CD4-positive, alpha-beta T cell treated with Interleukin-1 beta for 1 hour (primary cell): ENCODE measurements at places on chromosomes 12 and 14.

DNA sequence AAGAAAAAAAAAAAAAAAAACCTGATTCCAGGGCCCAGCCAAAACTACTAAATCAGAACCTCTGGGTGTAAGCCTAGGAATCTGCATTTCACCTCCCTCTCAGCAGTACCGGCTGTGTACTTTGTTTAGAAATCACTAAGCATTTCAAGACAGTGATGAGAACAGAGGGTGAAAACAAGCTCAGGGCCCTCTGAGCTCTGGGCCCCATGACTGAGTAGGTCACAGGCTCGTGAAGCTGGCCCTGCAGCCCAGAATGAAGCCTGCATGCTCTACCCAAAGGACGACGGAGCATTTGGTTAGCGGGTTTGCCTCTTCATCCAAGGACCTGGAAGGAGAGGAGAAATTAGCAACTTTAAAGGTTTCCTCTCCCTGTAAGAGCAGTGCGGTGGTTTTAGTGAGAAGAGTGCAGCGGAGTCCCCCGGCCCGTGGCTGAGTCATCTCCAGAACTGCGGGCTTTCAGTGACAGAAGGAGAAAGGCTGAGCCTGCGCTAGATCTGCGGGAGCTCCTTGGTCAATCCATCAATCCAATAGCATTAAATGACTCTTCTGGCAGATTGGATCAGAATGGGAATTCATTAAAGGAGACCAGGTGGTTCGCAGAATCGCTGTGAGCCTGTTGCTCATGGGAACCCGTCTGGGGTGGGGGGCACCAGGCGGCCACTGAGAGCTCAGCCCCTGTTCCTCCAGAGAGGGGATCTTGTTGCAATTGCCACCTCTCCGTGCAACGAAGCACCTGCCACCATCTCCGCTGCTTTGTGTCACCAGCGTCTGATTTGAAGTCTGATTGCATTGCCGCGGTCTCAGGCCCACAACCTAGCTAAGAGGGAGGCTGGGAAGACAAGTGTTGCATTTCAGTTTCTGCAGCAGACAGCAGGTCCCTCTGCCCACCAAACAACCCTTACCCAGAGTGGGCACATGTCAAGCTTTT is 7.3 kb downstream of the IL31 start:
- peak; percentile 26 for DNase-seq

GRCh38 chr12:65300679-65301349 is 22.3 kb downstream of the MSRB3 start:
- no peak for DNase-seq

GRCh38 chr14:103519043-103519836 is 3.4 kb downstream of the CKB start:
- no peak for DNase-seq

DNA sequence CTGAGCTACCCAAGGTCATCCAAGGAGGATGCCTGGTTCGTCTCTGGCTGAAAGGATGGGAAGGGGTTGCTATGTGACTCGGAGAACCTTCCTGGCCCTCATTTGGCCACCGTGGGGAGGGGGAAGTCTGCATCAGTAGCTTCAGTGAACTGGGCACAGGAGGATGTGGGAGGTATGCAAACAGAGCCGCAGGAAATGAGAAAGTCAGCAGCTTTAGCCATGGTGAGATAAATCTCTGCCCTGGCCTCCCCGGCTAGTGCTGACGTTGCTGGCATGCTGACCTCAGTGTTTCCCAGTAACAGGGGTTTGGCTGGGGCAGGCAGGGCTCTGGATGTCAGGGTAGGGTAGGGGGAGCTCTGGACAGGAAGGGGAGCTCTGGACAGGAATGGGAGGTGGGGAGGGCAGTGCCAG is 2.3 kb upstream of the CEBPE start:
- DNase-seq, result no peak

GRCh38 chr12:70007687-70008086 is 182.7 kb downstream of the MYRFL start:
- DNase-seq, result no peak

DNA sequence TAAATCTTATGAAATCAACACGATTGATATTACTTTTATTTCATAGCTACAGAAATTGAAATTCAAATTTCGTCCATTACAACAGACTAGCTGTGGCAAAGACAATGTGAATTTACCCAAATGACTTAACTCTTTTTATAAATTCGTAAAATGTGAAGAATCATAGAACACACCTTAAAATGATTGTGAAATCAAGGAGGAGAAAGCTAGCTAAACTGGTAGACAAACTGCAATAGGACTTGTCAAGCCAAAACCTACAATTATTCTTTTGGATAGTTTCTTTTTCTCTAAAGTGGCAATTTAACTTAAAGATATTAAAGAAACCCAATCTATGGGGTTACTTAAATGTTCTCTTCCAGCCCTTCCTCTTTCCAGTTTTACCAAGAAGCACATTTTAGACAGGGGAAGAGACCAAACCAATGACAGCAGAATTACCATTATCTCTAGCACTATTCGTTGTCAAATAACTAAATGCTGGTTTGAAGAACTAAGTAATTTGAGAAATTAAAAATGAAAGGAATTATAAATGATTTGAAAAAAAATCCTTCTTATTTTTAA is 807 bp upstream of the SLC16A7 start:
- no peak for DNase-seq

GRCh38 chr14:33413381-33413780 is 474.7 kb downstream of the NPAS3 start:
- no peak for DNase-seq

DNA sequence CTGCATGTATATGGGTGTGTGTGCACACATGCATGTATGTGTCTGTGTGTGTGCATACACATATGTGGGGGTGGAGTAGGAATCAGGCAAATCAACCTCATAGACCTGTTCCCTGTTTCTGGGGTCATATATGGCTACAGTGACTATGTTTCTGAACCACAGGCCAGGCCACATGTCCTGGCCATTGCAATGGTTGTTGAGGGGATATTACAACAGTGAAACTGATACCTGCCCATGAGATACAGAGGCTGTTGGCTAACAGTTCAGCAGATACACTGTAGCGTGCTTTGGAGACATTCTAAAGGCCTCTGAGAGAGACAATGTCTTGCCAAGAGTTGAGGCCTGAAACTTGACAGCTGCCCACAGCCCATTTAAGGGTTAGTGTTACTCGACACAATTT is 47.3 kb upstream of the FOS start:
- no peak for DNase-seq

GRCh38 chr14:91332986-91333649 is 84.5 kb downstream of the CCDC88C start:
- DNase-seq, result no peak

GRCh38 chr14:102510616-102511520 is 1.3 kb upstream of the ANKRD9 start:
- DNase-seq, result no peak

DNA sequence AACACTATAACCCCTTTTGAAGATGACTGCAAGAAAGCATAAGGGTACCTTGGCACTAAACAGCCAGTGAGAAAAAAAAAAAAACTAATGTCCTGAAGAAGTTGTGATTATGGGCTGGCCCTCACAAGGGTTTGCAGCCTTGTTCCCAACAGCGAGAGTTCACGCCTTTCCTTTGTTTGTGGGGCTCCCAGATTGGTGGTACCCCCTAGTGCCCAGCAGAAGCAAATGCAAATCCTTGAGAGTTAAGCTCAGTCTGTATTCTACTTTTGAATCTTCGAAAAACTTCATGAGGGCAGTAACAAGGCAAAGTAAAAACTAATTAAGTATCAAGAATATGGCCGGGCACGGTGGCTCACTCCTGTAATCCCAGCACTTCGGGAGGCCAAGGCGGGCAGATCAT is 238.9 kb upstream of the LMO3 start:
- DNase-seq, result no peak
